ENCODE measurements at places on chromosomes 6 and 20.

GRCh38 chr6:33845031-33845745, 41.4 kb upstream of the MLN start:
- no peak for DNase-seq

DNA sequence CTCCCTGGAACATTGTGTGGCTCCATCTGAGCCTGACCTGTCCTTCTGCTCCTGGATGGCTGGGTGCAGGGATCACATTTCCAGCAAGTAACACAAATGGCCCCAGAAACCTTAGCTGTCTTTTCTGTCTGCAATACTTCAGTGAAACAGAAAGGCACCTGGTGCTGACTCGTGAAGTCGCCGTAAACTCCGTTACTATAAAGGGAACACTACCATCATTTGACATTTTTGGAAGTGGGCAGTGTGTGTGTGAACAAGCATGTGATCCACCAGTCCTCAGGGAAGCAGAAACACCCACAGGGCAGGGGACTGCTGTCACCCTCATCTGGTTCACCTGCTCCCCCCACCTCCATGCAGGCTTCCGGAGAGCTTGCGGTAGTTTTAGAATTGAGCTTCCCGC, 23.9 kb downstream of the SERPINB6 start:
- DNase-seq, result peak; percentile 17

DNA sequence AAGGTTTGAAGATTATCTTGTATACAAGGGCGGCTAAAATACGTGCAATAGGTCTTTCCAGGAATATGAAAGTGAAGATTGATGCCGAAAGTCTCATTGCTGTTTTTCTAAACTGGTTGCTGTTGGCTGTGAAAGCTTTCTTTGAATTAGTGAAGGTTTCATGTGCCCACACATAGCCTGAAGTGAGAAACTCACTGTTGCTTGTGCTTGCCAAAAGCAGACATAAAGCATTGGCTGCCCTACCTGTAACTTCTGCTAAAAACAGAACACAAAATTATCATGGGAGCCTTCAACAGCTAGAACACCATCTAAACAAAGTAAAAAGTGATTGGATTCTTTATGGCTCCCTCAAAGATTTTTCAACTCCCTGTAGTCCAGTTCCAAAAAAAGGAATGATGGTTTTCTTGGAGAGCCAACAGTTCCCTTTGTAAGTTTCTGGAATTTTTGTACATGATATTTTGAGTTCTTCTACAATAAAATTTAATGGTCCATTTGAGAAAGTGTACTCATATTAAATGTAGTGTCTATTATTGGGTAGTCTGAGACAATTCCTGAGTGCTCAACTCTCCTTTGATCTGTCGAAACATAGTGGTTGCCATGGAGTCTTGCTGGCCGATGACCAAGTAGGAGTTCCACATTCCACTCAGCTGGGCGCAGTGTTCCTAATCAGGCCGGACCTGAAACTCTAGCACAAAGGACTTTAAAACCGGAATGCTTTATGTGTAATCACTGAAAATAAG, 68.5 kb downstream of the PLEKHG1 start:
- DNase-seq, result no peak

- peak; percentile 49 for DNase-seq
Observed at GRCh38 chr6:107871976-107872375, 47.9 kb upstream of the SCML4 start.

DNA sequence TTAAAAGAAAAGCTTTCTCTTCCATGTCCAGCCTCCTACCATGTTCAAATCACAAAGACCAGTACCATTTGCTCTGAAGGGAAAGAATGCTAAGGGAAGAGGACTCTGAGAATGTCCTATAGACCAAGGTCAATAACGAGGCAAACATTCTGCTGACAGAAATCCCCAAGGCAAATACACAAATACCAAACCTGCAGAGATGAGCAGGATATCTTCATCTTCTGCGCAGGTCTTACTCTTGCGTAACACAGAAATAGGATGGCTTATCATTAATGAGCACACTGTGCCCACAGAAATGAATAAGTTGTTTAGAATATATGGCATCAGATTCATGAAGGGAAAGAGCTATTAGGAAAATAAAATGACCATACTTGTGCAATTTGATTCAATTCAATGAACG, 137.3 kb downstream of the BTBD9 start:
- no peak for DNase-seq

GRCh38 chr20:48102931-48103660, 317.8 kb upstream of the SULF2 start:
- no peak for DNase-seq

DNA sequence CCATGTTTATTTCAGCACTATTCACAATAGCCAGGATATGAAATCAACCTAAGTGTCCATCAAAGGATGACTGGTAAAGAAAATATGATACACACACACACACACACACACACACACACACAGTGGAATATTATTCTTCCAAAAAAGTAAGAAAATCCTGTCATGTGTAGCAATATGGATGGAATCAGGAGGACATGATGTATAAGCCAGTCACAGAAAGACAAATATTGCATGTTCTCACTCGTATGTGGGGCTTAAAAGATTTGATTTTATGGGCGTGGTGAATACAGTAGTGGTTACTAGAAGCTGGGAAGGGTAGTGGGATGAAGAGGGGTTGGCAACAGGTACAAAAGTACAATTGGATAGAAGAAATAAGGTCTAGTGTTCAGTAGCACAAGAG, 207.0 kb upstream of the PRDM1 start:
- DNase-seq, result no peak

DNA sequence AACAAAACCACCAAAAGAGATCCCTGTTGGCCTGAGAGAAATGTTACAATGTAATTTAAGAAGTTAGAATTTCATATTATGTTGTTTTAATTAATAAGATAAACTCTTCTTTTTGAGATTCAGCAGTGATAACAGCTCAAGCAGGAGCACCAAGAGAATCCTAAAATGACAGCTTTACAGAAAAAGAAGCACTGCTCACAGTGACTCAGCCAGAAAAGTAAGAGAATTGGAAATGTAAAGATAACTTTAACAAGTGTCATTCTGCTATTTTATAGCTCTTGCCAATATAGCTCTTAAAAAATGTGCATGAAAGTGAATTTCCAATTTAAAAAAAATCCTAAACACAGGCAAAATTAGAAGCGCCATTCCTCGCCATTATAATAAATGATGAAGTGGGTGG, 111.3 kb downstream of the UBE3D start:
- DNase-seq, result no peak

DNA sequence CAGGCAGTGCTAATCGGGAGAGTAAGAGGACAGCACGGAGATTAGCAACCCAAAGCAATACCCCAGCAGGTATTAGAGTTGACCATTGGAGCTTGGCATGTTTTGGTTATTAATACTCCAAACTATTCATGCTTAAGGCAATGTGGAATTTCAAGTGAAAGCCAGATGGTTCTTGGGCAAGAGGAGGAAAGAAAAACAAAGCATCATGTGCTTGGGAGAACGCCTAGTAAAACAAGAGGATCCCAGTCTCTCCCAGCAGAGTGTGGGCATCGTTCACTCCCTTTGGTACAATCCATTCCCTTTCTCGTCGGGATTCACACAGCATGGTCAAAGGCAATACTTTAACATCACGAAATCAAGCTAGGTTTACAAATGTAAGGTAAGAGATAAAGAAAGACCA, 349.8 kb downstream of the PRKN start:
- no peak for DNase-seq

DNA sequence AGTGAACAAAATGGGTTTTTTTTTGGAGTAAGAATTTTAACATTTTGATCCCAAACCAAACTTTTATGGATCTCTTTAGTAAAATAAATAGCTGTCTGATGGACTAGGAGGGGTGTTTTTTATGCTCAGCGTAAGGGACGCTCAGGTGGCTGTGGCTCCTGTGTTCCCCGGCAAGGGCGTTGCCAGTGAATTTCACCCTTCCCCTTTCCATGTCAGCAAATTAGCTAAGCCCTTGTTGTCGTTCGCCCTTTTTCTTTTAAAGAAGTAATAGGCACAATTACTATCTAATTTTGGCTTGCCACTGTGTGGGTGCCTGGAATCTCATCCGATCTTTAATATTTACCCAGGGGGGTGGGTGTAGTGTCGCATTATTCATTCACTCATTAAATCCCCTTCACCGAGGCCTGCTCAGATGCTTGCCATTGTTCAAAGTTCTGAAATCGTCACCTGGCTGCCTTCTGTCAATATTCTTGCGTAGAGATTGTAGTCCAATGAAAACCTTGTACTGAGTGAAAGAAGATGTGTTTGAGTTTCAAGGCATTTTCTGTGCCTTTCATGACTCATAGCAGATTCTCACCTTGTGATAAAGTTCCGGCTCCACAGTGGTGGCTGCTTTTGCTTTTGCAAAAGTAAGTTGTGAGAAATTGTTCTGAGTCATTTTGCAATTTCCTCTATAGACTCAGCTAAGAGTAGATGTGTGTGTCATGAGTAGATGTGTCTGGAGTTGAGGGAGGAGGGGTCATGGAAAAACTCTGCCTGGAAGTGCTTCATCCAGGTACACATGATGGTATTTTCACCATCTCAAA, 40.0 kb upstream of the CLDN20 start:
- DNase-seq, result peak; percentile 80

GRCh38 chr6:43257367-43258145, 14.3 kb downstream of the TTBK1 start:
- DNase-seq, result peak; percentile 24

DNA sequence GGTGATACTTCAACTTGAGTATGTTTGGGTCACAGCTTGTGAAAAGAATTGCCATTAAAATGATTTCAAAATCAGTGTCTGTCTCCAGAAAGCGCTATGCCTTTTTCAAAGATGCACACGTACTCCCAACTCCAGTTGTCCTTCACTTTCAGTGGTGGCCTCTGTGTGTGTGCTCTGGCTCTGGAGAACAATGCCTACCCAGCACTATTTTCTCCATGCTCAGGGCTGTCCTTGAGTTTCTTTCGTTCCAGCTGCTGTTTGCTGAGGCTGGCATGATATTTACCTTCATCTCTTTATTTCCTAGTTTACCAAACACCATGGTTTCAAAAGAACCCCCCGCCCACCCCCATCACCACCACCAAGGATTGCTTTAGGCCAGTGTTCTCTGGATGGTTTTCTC, 136.8 kb downstream of the QRSL1 start:
- no peak for DNase-seq

- no peak for DNase-seq
Observed at GRCh38 chr6:95169775-95170174, 407.6 kb upstream of the MANEA start.

DNA sequence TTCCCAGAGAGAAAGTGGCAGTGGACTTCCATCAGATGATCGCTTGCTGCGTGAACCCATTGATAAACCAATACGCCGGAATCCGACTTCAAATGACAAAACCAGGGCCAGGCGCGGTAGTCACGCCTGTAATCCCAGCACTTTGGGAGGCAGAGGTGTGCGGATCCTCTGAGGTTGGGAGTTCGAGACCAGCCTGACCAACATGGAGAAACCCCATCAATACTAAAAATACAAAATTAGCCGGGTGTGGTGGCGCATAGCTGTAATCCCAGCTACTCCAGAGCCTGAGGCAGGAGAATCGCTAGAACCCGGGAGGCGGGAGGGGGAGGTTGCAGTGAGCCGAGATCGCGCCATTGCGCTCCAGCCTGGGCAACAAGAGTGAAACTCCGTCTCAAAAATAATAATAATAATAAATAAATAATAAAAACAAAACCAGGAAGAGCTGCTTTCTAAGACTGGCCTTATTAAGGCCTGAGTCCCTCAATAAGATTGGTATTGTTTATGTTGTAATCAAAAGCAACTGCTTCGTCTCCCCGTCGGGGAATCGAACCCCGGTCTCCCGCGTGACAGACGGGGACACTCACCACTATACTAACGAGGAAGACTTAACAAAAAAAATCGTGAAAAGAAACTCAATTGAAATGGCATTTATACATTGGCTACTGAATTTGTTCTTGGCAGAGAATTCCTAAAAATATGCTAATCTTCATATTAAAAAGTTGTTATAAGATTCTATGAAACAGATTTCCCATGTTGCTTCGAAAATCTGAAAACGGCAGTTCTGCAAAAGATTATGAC, 110.2 kb upstream of the ZNF184 start:
- DNase-seq, result peak; percentile 45

- DNase-seq, result peak; percentile 77
Observed at GRCh38 chr6:11700118-11700718, 78.4 kb downstream of the ADTRP start.

DNA sequence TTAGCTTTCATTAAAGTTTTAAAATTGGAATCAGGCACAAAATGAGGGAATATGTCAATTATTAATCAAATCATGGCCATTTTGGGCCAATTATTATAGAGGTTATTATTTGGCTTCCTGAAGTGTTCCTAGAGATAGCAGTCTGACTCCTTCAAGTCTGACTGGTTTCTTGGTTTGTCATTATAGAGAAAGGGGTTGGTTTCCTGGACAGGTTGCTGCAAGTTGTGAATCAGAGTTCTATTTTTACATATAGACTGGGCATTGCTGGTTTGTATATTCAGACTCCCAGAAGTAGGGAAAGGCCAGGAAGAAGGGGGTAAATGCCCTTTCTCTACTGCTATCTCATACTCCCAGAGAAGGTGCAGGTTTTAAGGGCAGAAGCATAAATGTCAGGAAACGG, 121.4 kb upstream of the CEP162 start:
- no peak for DNase-seq

DNA sequence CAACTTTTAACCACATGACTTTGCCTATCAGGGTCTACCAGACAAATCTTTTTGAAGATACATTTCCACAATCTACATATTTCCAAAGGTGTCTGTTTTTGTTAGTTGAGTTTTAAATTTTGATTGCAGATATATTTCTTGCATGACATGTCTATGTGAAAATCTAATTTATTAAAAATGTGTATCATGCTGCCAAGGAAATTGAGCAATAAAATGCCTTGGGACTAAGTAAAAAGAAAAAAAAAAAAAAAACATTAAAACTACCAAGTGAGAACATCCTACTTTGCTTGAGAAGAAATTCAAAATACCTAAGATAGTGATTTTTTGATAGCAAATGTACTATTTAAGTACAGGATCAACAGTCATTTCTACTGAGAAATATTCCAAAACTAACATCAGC, 17.7 kb downstream of the SLC17A5 start:
- no peak for DNase-seq

- DNase-seq, result no peak
Observed at GRCh38 chr20:40970218-40970617, 58.4 kb upstream of the TOP1 start.

- DNase-seq, result no peak
Observed at GRCh38 chr6:140388192-140388802, 1013.8 kb upstream of the CITED2 start.

DNA sequence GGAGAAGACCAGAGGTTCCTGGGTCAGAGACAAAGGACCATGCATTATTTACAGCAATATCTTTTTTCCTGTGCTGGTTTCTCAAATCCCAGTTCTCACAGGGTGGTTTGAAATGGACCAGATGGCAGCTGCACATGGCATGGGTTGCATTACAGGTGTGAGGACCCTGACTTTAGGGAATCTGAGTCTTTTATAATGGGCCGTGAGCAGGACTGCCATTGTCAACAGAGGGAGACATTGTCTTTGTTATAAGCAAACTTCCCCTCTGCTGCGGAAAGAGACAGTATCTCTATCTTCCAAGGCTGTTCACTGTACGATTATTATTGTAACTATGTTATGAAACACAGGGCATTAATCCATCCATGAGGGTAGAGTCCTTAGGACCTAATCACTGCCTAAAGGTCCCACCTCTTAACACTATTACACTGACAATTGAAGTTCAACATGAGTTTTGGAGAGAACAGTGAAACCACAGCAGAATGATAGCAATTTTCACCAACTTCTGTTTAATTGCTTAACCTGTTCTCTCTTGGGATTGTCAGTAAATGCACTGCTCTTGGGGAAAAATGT, 156.1 kb upstream of the AGPAT4 start:
- no peak for DNase-seq
